ENCODE measurements at places on chromosomes 2 and 18.

- H3K27ac ChIP-seq = peak overlapping the region; percentile 99
- H3K36me3 ChIP-seq = peaks cover 17% of the 10 kb centered on the region
- no peak for DNase-seq
- peak overlapping the region; percentile 68 for H3K4me3 ChIP-seq
Observed at GRCh38 chr2:197296835-197297234, 13.7 kb downstream of the ANKRD44 start.

GRCh38 chr2:74457549-74458131 is 598 bp upstream of the WBP1 start:
- H3K36me3 ChIP-seq = peaks cover 10% of the 10 kb centered on the region
- DNase-seq = peak; percentile 70
- peak overlapping the region; percentile 100 for H3K4me3 ChIP-seq
- H3K27me3 ChIP-seq = no peaks in the 10 kb centered on the region
- H3K27ac ChIP-seq = peak overlapping the region; percentile 100
- H3K4me1 ChIP-seq = peaks cover 57% of the 10 kb centered on the region

GRCh38 chr18:22914633-22915032 is 18.5 kb upstream of the RBBP8 start:
- no peak overlapping the region for H3K27ac ChIP-seq
- no peak for DNase-seq
- peaks cover 3% of the 10 kb centered on the region for H3K36me3 ChIP-seq
- H3K4me3 ChIP-seq = no peak overlapping the region

DNA sequence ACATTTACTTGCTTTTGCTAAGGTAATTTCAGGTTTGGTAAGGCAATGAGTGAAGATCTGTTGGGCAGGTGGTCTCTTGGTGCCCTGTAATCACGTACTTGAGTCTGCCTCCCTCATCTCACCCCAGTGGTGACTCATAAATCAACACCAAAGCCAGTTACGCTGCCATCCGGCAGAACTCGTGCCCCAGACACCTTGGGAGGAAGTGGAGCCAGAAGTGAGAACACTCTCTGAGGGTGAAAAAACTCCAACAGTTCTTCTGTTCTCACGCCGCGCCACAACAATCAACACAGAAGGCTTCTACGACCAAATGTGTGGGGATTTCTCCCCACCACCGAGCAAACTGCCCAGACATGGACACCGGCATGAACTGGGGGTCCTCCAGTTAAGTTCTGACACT is 206.2 kb downstream of the ARL4C start:
- H3K36me3 ChIP-seq = no peaks in the 10 kb centered on the region
- H3K4me3 ChIP-seq = peak overlapping the region; percentile 78
- peak; percentile 71 for DNase-seq
- peaks cover 52% of the 10 kb centered on the region for H3K4me1 ChIP-seq

DNA sequence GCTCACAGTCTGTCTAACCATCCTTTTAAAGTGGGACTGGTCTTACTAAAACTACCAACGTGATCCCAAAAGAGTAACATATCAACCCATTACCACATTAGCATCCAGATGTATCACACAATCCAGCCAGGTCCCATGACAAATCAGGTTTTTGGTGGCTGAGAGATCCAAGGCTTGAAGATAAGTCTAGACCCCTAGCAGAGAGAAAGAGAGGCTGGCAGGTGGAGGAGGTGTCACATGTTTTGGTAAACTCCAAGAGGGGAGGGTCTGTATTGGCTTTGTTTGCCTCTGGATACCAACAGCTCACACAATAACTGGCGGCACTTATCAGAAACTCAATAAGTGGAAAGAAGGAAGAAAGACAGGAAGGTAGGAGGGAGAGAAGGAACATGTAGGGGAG is 357.6 kb downstream of the SS18 start:
- no peaks in the 10 kb centered on the region for H3K4me1 ChIP-seq
- no peak overlapping the region for H3K27ac ChIP-seq
- H3K36me3 ChIP-seq = no peaks in the 10 kb centered on the region
- no peak overlapping the region for H3K4me3 ChIP-seq

DNA sequence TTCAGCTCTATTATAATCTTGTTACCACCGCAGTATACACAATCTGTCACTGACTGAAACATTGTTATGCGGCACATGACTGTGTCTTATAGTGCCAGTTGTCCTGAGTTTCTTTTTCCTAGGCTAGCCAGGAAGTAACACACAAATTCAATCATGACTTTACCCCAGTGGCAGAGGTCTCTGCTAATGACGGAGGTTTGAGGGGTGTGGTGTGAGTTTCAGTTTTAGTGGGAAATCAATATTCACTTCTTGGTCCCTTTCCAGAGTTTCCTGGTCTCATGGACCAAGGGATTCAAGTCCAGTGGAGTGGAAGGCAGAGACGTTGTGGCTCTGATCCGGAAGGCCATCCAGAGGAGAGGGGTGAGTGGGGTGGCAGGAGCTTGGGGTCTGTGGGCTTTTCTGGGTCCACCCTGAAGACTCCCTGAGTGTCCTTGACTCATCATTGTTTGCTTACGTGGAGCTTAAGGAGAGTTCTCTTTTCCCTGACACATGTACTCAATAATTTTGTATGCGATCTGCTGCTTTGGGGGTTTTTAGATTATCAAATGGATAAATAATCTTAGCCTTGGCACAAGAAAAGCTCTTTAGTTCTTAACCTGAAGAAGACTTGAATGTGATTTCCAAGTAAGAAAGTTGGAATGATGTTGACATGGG is 39.2 kb downstream of the HK2 start:
- H3K4me1 ChIP-seq = peaks cover 14% of the 10 kb centered on the region
- H3K27ac ChIP-seq = peak overlapping the region; percentile 62
- DNase-seq = no peak
- H3K36me3 ChIP-seq = peaks cover 6% of the 10 kb centered on the region
- no peak overlapping the region for H3K4me3 ChIP-seq

DNA sequence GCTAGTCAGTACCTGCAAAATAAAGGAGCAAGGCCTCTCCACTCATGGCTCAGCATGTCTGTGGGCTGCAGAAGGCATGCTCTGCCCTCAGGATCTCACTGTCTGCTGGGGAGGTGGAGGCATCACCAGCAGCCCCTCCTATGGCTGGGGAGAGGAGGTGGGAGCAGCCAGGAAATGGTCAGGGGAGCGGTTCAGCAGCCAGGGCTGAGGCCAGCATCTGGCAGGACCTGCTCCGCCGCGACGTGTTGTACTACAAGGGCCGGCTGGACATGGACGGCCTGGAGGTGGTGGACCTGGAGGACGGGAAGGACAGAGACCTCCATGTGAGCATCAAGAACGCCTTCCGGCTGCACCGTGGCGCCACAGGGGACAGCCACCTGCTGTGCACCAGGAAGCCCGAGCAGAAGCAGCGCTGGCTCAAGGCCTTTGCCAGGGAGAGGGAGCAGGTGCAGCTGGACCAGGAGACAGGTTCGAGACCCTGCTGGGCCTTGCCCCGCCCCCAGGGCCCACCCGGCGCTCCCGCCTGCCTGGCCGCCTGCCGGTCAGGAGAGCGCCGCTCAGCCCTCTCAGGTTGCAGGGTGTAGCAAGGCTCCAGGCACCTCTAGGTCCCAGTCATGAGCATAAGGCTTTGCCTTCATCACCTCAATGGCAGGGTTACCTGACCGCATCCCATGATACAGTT is 49.0 kb downstream of the FAM168B start:
- H3K4me3 ChIP-seq = no peak overlapping the region
- peaks cover 8% of the 10 kb centered on the region for H3K36me3 ChIP-seq
- peaks cover 22% of the 10 kb centered on the region for H3K4me1 ChIP-seq
- no peak overlapping the region for H3K27ac ChIP-seq
- no peak for DNase-seq

DNA sequence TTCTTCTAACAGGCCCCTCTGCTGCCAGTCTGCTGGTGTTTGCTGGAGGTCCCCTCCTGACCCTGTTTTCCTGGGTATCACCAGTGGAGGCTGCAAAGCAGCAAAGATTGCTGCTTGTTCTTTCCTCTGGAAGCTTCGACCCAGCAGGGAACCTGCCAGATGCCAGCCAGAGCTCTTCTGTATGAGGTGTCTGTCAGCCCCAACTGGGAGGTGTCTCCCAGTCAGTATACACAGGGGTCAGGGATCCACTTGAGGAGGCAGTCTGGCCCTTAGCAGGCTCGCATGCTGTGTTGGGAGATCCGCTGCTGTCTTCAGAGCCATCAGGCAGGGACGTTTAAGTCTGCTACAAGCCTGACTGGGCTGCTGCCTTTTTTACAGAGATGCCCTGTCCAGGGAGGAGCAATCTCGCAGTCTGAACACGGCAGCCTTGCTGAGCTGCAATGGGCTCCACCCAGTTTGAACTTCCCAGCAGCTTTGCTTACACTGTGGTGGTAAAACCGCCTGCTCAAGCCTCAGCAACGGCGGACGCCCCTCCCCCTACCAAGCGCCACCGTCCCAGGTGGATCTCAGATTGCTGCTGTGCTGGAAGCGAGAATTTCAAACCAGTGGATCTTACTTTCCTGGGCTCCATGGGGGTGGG is 29.9 kb downstream of the CHCHD5 start:
- H3K4me3 ChIP-seq = no peak overlapping the region
- no peaks in the 10 kb centered on the region for H3K4me1 ChIP-seq
- no peak overlapping the region for H3K27ac ChIP-seq

- no peak overlapping the region for H3K27ac ChIP-seq
- no peak overlapping the region for H3K4me3 ChIP-seq
- peaks cover 19% of the 10 kb centered on the region for H3K4me1 ChIP-seq
- H3K27me3 ChIP-seq = no peaks in the 10 kb centered on the region
- DNase-seq = no peak
Observed at GRCh38 chr2:232142049-232142448, 180.5 kb downstream of the DIS3L2 start.

- H3K4me3 ChIP-seq = no peak overlapping the region
- H3K36me3 ChIP-seq = no peaks in the 10 kb centered on the region
- DNase-seq = no peak
- H3K27ac ChIP-seq = no peak overlapping the region
Observed at GRCh38 chr18:5173646-5174045, 23.4 kb downstream of the AKAIN1 start.

GRCh38 chr2:238064376-238064775 is 3.6 kb downstream of the SCLY start:
- H3K27me3 ChIP-seq = no peaks in the 10 kb centered on the region
- H3K4me1 ChIP-seq = peaks cover 26% of the 10 kb centered on the region
- no peak overlapping the region for H3K27ac ChIP-seq
- H3K36me3 ChIP-seq = no peaks in the 10 kb centered on the region

DNA sequence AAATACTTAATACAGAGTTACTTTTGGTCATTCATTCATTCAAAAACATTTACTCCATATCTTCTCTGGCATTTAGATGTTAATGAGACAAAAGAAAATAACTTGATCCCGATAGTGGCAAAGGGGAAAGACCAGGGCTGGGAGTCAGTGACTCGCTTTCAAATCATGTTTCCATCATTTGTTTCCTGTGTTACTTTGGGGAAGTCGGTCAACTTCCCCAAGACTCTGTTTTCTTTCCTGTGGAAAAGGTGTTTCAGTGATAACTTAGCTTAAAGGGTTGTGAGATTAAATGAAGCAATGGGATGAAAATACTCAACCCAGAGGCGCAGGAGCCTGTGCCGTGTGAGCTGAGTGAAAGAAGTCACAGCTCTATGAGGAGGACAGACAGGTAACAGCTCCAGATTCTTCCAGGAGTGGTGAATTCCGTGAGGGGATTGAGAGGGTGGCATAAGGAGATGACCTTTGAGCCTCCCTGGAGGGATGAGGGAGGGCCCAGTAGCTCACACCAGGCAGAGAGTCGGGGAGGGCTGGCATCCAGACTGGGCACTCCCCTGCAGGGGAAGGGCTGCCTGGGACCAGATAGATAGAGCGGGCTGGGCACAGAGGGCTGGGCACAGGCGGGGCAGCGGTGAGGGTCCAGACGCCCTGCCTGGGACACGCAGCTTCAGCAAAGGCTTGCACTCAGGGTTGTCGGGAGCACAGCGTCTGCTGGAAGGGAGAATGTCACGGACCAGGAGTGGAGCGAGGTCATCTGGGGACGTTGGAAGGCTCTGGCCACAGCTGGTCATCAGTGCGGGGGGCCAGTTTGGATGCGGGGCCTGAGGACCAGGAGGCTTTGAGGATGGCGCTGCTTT is 70.1 kb downstream of the TSHZ1 start:
- H3K36me3 ChIP-seq = peaks cover 2% of the 10 kb centered on the region
- H3K4me3 ChIP-seq = no peak overlapping the region
- peak overlapping the region; percentile 65 for H3K27ac ChIP-seq
- H3K4me1 ChIP-seq = peaks cover 24% of the 10 kb centered on the region
- no peaks in the 10 kb centered on the region for H3K27me3 ChIP-seq

GRCh38 chr2:9941996-9942390 is 9.5 kb upstream of the GRHL1 start:
- no peak overlapping the region for H3K27ac ChIP-seq
- H3K27me3 ChIP-seq = peaks cover 24% of the 10 kb centered on the region
- no peak overlapping the region for H3K4me3 ChIP-seq
- no peaks in the 10 kb centered on the region for H3K4me1 ChIP-seq

GRCh38 chr2:132790207-132790785 is 120.3 kb upstream of the LYPD1 start:
- H3K27me3 ChIP-seq = no peaks in the 10 kb centered on the region
- no peak for DNase-seq
- H3K27ac ChIP-seq = no peak overlapping the region
- no peak overlapping the region for H3K4me3 ChIP-seq
- H3K36me3 ChIP-seq = no peaks in the 10 kb centered on the region
- H3K4me1 ChIP-seq = no peaks in the 10 kb centered on the region

GRCh38 chr2:42327125-42327524 is 33.9 kb downstream of the COX7A2L start:
- H3K27me3 ChIP-seq = no peaks in the 10 kb centered on the region
- H3K4me1 ChIP-seq = peaks cover 9% of the 10 kb centered on the region
- H3K4me3 ChIP-seq = no peak overlapping the region
- H3K27ac ChIP-seq = peak overlapping the region; percentile 39

DNA sequence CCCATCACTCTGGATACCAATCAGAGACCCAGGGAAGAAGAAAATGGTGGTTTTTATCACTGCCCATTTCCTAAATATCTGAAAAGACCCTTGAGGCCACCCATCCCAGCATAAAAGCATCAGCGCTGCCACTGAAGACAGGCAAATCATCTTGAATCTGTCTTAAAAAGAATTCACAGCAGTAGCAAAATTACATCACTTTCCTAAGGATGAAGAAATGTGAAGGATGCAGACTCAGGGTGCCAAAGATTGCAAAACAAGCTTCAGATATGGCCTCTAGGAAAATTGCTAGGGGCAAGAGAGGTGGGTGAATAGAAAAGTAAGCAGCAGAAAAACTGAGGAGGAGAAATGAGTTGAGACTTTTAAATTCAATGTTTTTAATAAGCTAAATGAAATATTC is 70.0 kb downstream of the SLC25A12 start:
- no peak overlapping the region for H3K27ac ChIP-seq
- H3K4me3 ChIP-seq = no peak overlapping the region
- DNase-seq = no peak

DNA sequence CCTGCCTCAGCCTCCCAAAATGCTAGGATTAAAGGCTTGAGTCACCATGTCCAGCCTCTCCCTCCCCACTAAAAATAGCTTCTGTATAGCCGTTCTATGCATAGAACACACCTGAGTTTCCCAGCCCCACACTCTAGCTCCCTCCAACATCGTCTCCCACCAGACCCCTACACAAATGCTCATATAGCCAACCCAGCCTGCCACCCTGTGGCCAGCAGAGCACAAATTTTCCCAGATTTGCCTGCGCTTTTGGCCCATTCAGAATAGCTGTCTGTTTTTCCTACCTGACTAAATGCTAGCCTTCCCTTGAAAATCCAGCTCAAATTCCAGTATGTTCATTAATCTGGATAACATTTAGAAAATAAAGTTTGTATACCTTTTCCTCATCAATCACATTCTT is 22.8 kb downstream of the TRABD2A start:
- peak overlapping the region; percentile 88 for H3K27ac ChIP-seq
- H3K4me1 ChIP-seq = peaks cover 67% of the 10 kb centered on the region
- H3K4me3 ChIP-seq = peak overlapping the region; percentile 60
- no peak for DNase-seq
- H3K27me3 ChIP-seq = no peaks in the 10 kb centered on the region
- H3K36me3 ChIP-seq = no peaks in the 10 kb centered on the region

- no peak overlapping the region for H3K27ac ChIP-seq
- no peak overlapping the region for H3K4me3 ChIP-seq
- no peak for DNase-seq
- H3K4me1 ChIP-seq = peaks cover 2% of the 10 kb centered on the region
- peaks cover 75% of the 10 kb centered on the region for H3K27me3 ChIP-seq
Observed at GRCh38 chr2:88126772-88127637, 857 bp downstream of the FABP1 start.

Measured in T-helper 17 cell (primary cell).